AML-193 (cell line): ENCODE measurements at places on chromosomes 7 and 10.

DNA sequence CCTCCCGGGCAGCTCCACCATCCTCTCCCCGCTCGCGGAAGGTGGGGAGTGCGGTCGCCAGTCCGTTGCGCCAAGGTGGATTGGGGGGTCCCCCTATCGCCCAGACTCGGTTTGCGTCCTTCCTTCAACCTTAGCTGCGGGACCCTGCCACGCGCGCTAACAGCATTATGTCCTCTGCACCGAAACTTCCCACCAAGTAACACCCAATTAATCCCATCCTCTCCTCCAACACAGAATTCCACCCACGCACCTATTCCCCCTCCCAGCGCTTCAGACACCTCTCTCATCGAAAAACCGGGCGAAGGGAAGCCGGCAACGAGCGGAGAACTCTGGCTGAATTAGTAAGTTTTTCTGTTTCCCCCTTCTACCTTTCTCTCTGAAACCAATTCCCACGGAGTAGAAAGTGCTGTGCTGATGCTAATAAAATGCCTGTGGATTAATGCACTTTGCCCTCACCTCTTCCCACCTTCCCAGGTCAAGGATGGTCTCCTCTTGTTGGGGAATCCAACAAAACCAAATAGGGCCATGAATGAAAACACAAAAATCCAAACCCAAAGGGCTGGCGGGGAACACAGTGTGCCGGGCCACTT, 947 bp downstream of the HOXA3 start:
- no peak for DNase-seq

GRCh38 chr10:98252464-98252863, 15.5 kb downstream of the LOXL4 start:
- DNase-seq = no peak

GRCh38 chr10:19629567-19629966, 186.7 kb upstream of the PLXDC2 start:
- no peak for DNase-seq

DNA sequence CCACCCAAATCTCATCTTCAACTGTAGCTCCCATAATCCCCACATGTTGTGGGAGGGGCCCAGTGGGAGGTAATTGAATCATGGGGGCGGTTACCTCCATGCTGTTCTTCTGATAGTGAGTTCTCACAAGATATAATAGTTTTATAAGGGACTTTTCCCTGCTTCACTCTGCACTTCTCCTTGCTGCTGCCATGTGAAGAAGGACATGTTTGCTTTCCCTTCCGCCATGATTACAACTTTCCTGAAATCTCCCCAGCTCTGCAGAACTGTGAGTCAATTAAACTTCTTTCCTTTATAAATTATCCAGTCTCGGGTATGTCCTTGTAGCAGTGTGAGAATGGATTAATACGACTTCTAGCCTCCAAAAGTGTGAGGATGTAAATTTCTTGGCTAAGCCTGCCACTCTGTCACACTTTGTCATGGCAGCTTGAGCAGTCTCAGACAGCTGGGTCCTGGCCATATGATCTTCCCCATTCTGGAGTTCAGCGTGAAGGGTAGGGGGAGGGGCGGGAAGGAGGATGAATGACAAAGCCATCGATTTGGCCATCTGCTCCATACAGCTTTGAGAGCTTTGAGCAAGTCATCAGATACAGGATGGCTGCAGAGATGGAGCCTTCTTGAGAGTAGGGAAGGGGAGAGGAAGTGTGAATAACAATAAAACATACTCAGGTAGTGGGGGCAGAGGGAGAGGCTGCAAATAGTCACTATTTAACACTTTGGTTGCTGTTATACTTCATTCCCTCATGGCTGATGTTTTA, 19.1 kb upstream of the INPP5F start:
- no peak for DNase-seq

- no peak for DNase-seq
These were observed 2.1 kb upstream of the AGR3 start for GRCh38 chr7:16883918-16884317.

DNA sequence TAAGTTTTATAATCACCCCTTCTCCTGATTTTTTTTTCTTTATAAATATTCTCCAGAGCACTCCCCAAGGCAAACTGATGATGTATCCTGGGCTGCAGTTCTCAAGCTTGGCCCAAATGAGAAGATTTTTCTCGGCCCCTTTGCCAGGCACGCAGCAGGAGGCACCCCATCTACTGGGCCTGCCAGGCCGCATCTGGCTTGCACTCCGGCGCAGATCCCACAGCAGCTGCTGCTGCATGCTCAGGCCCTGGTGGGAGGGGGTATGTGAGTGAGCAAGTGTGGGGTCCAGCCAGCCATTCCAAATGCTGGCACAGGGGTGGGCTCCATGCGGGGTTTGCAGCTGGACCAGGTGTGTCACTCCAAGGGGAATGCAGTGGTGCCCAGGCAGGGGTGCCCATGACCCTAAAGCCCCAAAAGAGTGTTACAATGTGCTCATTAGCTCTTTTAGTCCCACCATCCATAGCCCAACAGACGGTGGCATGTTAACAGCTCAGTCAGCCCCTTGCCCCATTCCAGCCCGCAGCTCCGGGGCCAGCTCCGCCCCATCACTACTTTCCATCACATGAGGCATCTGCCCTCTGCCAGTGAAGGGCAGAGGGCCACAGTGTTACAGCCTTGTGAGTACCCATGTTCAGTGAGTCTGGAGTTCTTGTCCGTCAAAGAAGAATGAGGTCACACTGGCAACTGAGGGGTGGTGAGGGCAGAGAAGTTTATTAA, 25.9 kb downstream of the OAT start:
- DNase-seq = no peak

- DNase-seq = no peak
These were observed 4.6 kb downstream of the KCNIP2 start for GRCh38 chr10:101839002-101839401.

GRCh38 chr7:113367041-113367586, 248.8 kb upstream of the SMIM30 start:
- no peak for DNase-seq

GRCh38 chr7:16986755-16987154, 105.0 kb upstream of the AGR3 start:
- DNase-seq = no peak

DNA sequence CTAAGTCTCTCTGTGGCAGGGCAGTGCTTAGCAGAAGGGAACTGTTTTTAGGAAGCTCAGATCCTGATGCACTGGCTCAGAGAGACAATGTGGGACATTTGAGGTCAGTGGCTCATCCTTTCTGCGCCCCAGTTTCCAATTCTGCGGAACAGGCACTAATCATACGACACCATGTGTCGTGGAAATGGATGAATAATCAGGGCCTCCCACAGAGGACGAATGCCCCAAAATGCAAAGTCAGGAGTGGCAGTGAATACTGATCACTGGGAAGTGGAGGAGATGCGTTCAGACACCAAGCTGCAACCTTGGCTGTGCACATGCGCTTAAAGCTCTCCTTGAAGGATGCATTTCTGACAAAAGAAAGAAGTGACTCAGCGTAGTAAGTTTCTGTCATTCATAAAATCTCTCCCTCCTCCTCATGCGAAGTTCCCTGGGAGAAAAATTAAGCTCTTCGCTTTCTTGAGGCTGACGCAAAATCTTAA, 21.9 kb upstream of the ECHDC3 start:
- peak; percentile 4 for DNase-seq

DNA sequence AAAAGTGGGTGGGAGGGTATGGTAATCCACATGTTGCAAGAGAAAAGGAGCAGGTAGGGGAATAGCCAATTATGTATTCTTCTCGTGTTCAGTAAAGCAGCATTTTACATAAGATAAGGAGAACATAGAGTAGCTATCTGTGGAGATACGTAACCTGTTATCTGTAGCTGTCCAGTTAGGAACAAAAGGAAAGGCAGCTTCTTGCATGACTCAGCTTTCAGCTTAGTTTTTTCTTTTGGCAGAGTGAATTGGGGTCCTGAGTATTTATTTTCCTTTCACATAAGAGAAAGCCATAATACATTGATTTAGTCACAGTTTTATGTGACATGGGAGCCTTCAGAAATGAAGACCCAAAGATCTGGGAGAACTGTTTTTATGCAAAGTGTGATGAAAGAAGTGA, 116.7 kb upstream of the IMMP2L start:
- DNase-seq = no peak

DNA sequence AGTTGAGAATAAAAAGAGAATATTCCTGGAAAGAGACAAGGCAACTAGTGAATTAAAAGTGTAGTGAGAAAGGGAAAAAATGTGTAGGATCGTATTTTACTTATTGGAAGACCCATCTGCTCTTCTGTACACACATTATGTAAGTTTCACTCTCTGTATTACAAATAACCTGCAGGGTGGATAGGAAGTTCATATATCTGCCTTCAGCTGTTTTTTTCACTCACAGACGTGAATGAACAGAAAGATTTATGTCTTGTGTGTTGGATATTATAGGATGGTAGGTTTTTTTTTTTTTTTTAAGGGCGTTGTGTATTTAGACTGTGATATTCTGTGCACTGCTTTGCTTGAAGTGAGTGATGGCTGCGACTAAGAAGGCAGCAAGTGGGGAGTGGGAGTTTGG, 266.5 kb downstream of the AUTS2 start:
- DNase-seq = no peak

DNA sequence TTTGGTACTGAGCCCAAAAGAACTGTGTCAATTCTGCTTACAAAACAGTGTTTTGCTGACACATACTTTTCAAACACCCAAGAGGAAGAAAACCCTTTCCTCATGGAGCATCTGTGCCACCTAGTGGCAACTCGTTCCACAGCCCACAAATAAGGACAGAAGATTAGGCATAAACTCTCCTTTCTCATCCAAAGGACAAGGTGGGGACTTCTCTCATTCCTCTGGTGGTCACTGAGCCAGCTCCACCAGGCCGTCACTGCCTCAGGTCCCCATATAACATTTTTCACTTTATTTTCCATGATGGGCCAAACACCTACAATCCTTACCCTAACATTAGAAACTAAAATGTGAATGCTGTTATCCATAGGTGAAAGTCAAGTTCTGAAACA, 76.9 kb downstream of the RNF216 start:
- peak; percentile 52 for DNase-seq

DNA sequence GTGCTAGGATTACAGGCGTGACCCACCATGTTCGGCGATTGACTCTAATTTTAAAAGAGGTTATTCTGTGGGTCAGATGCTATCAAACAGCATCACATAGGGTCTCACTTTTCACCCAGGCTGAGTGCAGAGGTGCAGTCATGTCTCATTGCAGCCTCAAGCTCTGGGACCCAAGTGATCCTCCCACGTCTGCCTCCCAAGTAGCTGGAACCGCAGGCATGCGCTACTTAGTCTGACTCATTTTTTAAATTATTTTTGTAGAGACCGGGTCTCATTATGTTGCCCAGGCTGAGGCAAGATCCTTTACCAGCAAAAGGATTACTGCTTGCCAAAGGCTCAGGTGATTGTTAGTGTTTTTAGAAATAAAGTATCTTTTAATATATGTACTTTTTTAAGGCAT, 42.9 kb upstream of the STOX1 start:
- no peak for DNase-seq

- DNase-seq = no peak
These were observed 63.7 kb downstream of the TACC2 start for GRCh38 chr10:122052701-122053100.

- no peak for DNase-seq
These were observed 42.9 kb downstream of the XRCC2 start for GRCh38 chr7:152633072-152633471.

DNA sequence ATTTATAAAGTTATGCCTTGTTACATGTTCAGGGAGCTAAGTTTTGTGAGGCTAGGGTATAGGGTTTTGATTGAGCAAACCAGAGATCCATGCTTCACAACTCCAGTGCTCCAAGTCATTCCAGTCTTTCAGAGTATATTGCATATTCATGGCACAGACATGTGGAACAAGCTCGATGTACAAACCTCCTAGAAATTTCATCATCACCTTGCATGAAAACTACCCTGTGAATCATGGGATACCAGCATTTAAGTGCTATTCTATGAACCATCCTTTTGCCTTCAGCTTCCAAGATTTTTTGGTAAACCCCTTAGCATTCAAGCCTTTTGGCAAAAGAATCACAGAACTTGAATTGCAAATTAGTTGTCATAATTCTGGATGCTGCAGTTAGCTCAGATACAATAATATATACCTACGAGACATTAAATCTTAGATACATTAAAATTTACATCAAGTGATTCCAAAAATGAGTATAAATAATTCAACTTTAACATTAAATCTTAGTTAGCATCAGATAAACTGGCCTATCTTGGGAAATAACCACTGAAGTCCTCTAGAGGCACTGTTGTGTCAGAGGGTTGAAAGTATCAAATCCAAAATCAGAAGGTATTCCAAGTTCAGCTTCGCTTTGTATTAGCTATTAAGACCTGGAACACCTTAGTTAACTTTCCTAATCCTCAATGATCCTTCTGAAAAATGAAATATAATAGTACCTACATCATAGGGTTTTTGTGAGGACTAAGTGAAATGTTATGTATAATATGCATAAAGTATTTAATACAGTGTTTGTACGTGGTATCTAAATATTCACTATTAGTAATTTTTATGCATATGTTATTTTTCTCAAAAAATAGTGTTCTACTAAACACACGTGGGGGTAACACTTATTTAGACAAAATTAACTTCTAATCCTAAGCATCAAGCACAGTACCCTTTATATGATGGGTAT, 55.5 kb upstream of the CABCOCO1 start:
- no peak for DNase-seq

- no peak for DNase-seq
These were observed 152.4 kb upstream of the ADO start for GRCh38 chr10:62652114-62652513.

- no peak for DNase-seq
These were observed 101.4 kb downstream of the MICU1 start for GRCh38 chr10:72524489-72524888.

DNA sequence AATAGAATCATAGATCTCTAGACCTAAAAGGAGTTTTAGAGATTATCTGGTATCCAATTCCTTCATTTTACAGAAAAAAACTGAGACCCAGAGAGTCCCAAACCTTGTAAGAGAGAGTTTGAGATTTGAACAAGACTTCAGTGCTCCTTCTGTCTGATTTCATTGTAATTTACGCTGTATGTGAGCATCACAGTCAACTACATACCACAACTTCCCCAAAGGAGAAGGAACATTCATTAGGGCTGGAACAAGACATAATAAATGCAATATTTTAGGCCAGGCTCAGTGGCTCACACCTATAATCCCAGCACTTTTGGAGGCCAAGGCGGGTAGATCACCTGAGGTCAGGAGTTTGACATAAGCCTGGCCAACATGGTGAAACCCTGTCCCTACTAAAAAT, 17.3 kb upstream of the PRKAR2B start:
- DNase-seq = peak; percentile 57
